K562 (cell line): ENCODE measurements at places on chromosomes 3 and 15.

DNA sequence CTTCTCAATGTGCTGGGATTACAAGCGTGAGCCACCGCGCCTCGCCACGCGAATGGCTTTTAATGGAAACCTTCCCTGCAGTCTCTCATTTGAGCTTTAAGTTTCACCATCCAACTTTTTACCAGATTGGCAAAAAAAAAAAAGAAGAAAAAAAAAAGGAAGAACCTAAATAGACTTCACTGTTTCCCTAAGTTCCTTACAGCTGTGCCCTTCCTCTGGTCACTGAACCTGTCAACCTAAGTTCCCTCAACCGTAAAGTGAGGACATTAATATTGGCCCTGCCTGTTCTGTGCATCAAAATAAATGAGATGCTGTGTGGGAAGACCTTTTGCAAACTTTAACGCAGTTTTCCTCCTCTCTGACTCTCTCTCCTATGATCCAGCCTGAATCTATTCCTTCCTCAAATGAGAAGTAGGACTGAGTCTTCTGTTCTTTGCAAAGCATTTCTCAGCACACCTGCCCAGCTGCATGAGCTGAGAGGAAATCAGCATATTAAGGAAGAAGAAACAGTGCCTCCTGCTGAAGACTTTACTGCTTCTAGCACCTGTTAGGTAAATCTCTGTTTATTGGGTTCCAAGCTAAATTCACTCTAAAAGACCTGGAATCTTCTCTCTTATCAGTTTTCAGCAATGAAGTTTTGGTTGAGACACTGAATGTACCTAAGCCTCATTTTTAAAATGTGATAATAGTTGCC lies 99.6 kb upstream of the ETV5 start:
- DNase-seq = no peak

DNA sequence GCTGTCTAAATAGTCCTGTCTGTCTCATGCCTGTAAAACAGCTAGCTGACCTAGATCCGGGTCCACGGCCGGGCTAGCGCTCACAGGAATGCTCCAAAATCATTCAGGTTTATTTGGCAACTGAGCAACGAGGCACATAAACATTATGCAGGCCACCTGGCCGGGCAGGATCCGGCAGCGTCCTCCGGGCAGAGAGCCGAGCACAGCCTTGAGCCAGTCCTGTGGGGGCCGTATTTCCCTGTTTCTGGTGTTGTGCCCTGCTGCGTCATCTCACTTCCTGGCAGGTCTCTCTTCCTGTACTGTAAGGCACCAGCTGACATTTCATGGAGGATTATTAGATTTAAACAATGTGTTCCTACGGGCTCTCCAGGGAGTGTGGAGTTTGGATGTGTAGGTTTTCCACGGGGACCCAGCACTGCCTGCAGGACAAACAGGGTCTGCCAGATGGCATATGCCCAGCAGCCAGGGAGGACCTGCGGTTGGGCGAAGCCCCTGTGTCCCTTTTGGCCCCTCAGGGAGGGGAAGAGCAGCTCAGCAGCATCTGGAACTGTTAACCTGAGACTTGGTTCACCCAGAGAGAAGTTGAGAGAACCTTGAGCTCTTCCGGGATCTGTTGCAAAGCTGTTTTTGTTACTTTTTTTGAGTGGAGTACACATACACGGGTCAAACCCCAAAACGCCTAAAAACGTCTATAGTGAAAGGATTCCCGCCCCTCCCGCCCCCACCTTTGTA lies 16.6 kb upstream of the LRRK1 start:
- no peak for DNase-seq

DNA sequence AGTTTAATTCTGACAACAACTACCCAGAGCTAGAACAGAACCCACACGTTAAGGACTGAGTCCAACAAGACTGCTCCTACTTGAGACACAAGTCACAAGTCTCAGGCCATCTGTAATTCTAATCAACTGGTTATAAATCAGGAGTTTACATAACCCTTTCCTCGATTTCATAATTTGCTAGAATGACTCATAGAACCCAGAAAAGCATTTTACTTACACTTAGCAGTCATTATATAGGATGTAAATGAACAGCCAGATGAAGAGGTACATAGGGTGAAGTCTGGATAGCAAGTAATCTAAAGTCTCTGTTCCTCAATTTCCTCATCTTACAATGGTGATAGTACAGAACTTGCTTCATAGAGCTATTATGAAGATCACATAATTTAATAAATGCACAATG lies 1018.2 kb downstream of the DIPK2A start:
- no peak for DNase-seq

GRCh38 chr3:180229113-180229512 lies 192.4 kb upstream of the PEX5L start:
- no peak for DNase-seq

- no peak for DNase-seq
These were observed 266.6 kb upstream of the SLITRK3 start for GRCh38 chr3:165462636-165463334.

GRCh38 chr3:141828487-141828886 lies 48.0 kb upstream of the ATP1B3 start:
- no peak for DNase-seq

DNA sequence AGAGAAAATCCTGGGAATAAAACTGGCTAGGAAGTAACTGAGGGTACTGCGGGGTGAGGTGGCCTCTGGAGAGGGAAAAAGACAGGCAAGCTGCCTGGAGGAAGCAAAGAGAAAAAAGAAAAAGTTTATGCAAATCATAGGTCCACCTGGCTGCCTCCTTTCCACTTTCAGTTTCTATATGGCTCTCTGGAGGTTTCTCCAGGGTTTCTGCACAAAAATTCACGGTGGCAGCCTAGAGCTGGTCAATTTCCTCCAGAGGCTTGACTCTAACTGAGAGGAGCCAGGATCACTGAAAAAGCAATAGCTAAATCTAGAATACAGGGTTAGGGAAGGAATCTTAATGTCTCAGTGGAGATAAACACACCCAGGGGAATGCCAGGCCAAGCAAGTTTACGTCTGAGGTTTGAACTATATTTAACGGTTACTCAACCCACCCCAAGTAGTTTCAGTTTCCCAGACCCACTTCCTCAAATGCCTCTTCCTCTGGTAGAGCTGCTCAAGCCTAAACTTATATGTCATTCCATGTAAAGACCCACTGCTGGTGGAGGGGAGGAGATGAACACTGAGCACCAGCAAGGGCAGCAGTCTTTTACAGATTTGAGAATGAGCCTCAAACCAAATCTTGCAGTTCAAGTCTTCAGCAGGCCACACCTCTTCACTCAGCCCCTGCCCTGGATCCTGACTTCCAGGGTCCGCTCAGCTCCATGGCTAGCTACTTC lies 5.7 kb downstream of the LYSMD2 start:
- DNase-seq = peak; percentile 21

DNA sequence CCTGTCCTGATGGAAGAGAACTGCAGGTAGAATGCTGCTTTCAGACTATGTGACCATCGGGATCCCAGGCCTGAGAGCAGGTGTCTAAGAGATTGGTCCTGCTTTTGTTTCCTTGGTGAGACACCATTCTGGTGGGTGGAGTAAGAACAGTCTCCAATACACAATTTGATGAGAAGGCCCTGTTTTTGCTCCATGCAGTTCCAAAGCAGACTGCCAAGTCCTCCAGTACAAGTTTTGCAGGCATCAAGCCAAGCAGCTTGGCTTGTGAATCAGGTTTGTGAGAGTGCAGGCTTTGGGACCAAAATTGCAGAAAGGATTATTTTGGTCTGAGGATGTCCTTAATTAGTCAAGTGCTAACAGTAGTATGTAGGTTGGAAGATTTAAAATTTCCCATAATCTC lies 381.6 kb downstream of the FOXP1 start:
- no peak for DNase-seq

GRCh38 chr3:122936335-122936734 lies 91.2 kb downstream of the SEMA5B start:
- no peak for DNase-seq

GRCh38 chr3:79968418-79968817 lies 200.6 kb upstream of the ROBO1 start:
- no peak for DNase-seq

DNA sequence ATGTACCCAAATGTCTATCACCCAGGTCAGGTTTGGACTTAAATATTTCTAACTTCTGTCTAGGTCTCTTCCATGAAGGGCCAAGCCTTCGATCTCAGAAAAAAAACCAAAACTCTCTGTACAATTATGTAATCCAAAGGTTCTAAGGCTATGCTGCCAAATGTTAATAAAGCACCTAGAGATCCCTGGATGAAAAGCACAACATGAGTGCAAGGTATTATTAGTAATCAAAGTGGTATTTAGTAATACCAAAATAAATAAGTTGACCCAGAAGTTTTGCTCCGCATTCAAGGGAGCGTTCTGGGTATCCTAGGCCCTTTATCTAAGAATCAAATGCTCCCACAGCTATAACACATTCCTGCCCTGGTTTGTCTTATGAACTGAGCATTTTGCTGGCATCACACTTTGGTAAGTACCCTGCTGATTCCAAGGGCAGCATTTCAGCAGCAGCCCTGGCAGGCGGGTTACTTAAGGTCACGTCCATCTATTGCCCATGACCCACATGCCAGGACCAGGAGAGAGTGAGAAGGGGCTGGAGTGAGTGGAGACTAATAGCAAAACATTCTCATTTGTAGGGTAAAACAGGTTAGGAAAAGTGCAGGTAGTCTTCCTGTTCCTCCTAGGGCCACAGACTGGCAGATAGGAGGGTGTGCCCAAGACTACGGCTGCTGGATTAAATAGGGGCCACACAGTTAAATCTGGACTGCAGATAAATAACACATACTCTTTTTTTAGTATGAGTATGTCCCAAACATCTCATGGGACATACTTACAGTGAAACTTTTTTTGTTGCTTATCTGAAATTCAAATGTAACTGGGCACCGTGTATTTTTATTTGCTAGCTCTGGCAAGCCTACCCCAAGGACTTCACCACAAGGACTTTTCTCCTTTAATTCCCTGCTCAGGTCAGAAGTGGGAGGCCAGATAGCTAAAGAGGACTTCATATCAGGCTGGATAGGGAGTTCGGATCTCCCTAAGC lies 76.0 kb upstream of the SNRK start:
- DNase-seq = no peak

GRCh38 chr15:58886921-58887320 lies 46.6 kb downstream of the SLTM start:
- no peak for DNase-seq

DNA sequence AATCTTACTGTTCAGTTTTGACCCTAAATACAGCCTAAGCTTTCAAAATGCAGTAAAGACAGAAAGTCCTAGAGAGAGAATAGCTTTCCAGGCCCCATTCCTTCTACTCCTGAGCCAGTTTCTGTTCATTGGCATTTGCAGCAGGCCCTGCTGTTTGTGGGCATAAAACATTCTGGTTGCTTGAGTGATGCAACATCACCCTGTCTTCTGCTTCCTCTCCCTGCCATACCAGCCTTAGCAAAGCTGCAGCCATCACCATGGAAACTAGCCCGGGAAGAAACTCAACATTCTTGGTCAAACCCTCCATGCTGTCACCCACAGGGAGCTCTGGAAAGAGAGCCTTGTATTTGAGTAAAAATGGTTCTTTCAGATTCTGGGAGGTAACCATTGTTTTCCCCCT lies 325.7 kb downstream of the MAGI1 start:
- DNase-seq = no peak

GRCh38 chr15:25733856-25734679 lies 129.1 kb downstream of the ATP10A start:
- DNase-seq = no peak

DNA sequence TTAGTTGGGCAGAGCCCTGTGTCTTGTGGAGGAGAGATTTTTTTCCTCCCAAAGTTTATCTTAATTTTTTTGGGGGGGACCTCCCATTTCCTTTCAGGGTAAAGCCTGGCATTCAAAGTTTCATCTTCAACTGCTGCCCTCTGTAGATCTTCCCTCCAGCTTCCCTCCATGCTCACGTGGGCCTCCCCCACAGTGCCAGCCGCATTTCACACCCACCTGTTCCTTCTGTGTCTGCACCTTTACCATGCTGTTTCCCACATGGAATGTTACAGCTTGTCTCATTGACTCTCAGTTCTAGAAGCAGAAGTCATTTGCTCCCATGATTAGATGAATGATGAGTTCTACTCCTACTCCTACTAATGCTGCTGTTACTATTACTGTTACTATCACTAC lies 6.5 kb downstream of the CELF6 start:
- DNase-seq = no peak

GRCh38 chr3:119333773-119334509 lies 39.8 kb downstream of the ARHGAP31 start:
- no peak for DNase-seq

- no peak for DNase-seq
These were observed 48.0 kb downstream of the EEFSEC start for GRCh38 chr3:128201158-128201755.

GRCh38 chr15:39028069-39028468 lies 463.5 kb upstream of the RASGRP1 start:
- DNase-seq = no peak

GRCh38 chr3:158434412-158435038 lies 136.5 kb upstream of the MLF1 start:
- peak; percentile 80 for DNase-seq

GRCh38 chr15:49154799-49155109 lies 645 bp downstream of the COPS2 start:
- no peak for DNase-seq

- no peak for DNase-seq
These were observed 48.4 kb downstream of the DTWD1 start for GRCh38 chr15:49669288-49669687.

DNA sequence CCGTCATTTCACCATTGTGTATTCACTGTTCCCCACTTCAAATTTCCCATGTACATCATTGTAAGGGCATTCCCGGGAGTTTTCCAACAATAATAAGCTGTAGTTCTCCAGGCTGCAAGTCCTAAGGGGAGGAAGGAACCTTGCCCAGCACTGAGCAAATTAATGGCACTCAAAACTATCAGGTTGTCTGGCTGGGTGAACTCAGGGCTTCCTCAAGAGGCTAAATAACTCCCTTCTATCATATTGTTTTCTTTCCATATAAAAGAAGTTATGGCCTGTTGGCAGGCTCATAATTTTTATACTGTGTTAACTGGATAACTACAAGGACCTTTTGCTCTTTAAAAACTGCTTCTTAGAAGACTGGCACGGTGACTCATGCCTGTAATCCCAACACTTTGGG lies 71.4 kb downstream of the SEMA6D start:
- no peak for DNase-seq

GRCh38 chr3:148335612-148336011 lies 362.1 kb upstream of the AGTR1 start:
- DNase-seq = no peak

DNA sequence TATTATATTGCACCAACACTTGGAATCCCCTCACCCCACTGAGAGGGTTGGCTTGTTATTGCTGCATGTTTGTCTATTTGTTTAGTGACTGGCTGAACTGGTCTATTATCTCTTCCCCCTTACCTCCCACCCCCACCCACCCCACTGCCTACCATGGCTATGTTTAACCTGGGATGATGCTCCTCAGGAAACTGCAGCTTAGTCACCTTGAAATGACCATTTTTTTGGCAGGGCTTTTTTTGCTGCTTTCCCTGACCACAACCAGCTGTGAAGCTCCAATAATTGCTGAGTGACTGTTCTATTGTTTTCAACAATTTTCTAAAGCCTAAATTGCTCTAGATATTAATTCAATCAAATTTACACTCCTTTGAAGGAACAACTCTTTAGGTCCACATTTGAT lies 137.9 kb upstream of the CADM2 start:
- DNase-seq = no peak

- DNase-seq = no peak
These were observed 49.7 kb downstream of the ASB7 start for GRCh38 chr15:100652116-100652515.

GRCh38 chr3:114400371-114400770 lies 106.5 kb downstream of the TIGIT start:
- no peak for DNase-seq
